ENCODE measurements at places on chromosomes 7 and 10.

DNA sequence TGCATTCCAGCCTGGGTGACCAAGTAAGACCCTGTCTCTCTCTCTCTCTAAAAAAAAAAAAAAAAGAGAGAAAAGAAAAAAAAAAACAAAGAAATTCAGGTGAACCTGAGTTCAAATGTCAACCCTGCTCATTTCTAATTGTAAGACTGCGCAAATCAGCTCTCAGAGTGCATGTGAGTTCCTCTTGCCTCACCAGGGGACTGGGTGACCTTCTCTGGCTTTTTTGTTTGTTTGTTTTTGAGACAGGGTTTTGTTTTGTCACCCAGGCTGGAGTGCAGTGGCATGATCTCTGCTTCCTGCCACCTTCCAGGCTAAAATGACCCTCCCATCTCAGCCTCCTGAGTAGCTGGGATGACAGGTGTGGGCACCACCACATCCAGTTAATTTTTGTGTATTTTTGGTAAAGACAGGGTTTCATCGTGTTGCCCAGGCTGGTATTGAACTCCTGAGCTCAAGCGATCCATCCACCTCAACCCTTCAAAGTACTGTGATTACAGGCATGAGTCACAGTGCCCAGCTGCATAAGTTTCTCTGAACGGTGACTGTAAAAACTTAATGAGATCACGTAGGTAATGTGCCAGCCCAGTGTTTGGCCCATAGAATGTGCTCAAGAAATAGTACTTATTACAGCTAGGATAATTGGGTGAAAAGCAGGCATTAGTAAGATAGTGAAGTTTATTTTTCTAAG lies 45.3 kb upstream of the BAMBI start:
- no peak for DNase-seq

DNA sequence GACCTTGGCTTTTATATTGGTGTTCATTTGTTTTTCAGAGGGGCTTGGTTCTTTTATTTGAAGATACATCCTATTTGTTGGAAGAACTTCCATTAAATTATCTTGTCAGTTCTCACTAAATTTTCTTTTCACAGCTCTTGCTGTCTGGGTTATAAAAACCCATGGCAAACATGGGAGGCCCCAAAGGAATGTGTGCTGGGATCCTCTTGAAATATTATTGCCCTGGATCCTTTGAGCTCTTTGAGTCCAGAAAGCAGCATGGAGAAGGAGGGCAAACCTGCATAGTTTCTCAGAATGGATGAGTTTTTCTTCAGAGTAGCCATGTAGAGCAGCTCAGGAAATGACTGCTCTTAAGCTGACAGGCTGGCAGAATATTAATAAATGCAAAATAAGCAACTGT lies 187.4 kb downstream of the CTTNBP2 start:
- DNase-seq: no peak

- no peak for DNase-seq
These were observed 116.8 kb downstream of the ITIH5 start for GRCh38 chr10:7550013-7550412.

GRCh38 chr10:95474228-95475002 lies 86.8 kb downstream of the SORBS1 start:
- DNase-seq: no peak

GRCh38 chr7:157009170-157009777 lies 1.2 kb downstream of the MNX1 start:
- DNase-seq: no peak
